Activated CD4-positive, alpha-beta T cell treated with anti-CD3 and anti-CD28 coated beads, Interleukin-2, amount 50 U/mL, for 16 hours (primary cell): ENCODE measurements at places on chromosomes 11 and 22.

DNA sequence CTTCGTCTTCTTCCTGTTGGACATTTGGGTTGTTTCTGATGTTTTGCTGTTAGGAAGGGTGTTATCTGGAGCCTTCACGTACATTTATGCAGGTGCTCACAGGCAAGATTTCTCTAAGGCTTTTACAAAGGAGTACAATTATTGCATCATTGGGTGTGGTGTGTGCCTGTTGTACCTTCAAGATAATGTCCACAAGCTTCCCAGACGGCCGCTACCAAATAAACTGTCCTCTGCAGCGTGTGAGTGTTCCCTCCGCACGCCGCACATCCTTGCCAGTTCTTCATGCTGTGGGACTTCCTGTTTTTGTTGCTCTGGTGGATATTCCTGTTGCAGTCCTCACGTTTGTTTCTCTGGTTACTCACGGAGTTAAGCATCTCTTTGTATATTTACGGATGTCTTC, 133.3 kb downstream of the TBC1D22A start:
- DNase-seq = no peak

- no peak for DNase-seq
These were observed 60.3 kb downstream of the ETS1 start for GRCh38 chr11:128527046-128527445.

- DNase-seq = no peak
These were observed 104.8 kb downstream of the ZNF280B start for GRCh38 chr22:22403771-22404170.

DNA sequence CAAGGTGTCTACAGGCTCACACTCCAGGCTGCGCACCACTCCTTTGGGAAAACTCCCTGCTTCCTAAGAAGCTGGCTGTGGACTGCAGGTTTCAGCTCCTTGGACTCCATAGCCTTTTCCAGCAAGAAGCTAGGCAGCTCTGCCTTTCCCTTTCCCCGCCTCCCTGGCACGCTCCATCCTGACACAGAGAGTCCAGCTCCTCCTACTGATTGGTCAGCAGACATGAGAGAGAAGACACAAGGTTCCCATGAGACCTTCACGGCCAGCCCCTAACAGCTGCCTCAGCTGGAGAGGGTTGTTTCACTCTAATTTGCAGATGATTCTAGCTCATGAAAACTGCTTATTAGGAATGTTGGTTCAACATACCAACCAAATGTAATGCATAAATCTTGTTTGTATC, 27.6 kb downstream of the TENM4 start:
- no peak for DNase-seq

GRCh38 chr11:109791337-109791736, 301.9 kb upstream of the ZC3H12C start:
- DNase-seq = no peak

GRCh38 chr11:35494957-35495490, 30.4 kb downstream of the PAMR1 start:
- DNase-seq = no peak

DNA sequence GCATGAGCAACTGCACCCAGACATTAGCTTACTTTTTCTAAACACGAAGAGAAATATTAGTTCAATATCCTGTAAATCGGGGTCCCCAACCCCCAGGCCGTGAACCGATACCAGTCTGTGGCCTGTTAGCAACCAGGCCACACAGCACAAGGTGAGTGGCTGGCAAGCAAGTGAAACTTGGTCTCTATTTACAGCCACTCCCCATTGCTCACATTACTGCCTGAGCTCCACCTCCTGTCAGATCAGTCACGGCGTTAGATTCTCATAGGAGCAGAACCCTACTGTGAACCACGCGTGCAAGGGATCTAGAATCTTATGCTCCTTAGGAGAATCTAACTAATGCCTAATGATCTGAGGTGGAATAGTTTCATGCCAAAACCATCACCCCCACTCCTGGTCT, 27.8 kb upstream of the DEPDC7 start:
- DNase-seq = no peak
